ENCODE measurements at places on chromosomes 1 and 21.
A peak's percentile ranks its signal among the peaks of the same experiment; 100 is the strongest.

- DNase-seq: no peak
Observed at GRCh38 chr21:32521736-32522355, 63.5 kb downstream of the TCP10L start.

DNA sequence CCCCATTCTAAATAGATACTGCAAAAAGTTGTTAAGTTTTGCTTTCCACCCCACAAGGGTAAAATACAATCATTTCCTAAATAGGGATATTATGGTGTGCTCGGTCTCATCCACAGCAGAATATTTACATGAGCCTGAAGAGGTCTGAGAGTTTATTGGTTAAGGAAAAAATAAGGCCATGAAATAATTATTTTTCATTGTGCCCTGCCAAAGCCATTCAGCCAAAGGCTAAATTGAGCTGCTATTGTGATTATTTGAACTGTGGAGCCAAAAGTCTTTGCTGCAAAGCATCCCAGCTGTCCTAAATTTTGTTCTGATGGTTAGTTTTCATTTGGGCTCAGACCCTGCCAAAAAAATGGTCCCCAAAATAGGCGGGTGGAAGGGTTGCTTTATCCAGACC is 298.7 kb upstream of the ESRRG start:
- DNase-seq: no peak

DNA sequence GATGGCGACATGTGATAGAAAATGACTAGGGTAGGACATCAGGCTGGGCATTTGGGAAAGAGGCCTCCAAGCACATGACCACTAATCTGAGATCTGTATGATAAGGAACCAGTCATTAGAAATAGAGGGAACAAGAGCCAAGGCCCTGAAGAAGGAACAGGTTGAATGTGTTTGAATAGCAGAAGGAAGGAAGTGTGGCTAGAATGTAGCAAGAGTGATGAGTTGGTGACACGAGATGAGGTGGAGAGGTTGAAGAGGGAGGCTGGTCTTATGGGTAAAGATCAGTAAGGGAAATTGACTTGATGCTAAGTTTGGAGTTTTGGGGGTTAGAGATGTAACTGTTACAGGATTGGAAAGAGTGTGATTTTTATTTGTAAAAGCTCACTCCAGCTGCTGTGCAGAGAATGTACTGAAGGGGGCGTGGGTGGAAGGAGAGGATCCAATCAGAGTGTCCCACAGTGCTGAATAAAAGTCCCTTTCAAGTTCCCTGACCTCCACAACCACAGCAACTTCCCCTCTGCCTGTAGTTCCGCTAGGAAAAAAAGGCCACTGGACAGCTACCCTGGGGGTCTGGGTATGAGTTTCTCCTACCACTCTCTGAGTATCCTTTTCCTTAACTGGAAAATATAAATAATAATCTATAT is 295.0 kb downstream of the OMA1 start:
- peak; percentile 4 for DNase-seq

DNA sequence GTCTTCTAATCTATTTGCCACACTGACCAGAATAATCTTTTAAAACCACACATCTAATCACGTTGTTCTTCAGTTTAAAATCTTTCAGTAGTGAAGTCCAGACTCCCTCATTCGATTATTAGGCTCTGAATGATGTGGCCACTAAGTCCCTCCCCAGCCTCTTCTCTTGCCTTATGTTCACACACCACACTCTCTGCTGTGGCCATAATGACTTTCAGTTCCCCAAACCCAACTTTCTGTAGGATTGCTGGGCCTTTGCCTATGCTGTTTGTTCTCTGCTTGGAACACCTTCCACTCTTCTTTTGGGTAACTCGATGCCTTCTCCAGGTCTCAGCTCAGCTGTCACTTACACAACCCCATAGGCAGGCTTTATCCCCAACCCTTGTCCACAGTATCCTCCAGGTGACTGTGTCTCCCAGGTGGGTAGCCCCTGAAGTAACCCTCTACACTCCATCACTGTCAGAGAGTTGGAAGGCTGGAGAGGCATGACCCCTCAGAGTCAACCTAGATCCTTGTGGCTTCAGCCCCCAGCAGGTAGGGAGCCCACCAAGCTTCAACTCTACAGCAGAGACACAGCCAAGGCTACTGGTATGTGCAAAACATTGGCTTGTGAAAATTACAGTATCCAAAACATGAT is 8.4 kb upstream of the SLC37A1 start:
- no peak for DNase-seq

DNA sequence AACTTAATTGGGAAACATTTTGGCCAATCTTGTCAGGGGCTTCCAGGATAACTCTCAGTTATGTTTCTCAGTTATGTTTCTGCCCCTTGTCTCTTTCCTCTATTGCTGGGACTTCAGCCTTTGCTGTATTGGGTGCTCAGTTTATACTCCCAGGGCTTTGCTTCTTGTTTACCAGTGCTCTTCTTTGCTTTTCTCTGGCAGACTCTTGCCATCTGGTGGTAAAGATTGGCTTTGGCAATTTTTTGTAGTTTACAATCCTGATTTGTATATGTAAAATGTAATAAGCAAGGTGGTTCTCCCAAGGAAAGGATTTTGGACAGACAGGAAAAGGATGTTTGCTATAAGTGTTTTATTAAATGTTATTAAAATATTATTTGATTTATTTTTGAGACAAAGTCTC is 37.9 kb downstream of the FABP3 start:
- peak; percentile 31 for DNase-seq

- no peak for DNase-seq
Observed at GRCh38 chr1:31779687-31780086, 15.5 kb upstream of the ADGRB2 start.

DNA sequence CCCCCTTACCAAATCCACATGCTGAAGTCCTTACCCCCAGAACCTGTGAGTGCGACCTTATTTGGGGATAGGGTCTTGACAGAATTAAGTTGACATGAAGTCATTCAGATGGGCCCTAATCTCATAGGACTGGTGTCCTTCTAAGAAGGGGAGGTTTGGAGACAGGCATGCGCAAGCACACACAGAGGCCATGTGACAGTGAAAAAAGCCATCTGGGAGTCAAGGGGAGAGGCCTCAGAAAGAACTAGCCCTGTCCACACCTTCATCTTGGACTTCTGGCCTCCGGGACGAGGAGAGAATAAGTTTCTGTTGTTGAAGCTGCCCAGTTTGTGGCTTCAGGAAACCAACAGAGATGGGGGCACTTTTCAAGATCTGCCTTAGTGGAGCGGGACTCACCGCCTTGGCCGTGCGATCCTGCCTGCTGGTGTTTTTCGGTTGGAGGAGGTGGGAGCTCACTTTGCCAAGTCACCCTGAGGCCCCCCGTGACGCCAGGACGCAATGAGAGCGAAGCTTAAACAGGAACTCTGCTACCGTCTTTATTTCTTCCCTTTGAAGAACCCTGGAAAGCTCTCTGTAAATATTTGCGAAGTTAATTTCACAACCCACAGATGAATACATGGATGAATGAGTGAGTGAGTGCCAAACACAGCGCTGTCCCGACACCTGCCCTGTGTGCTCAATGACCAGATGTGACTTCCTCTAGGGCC is 42.5 kb upstream of the C1orf174 start:
- no peak for DNase-seq

DNA sequence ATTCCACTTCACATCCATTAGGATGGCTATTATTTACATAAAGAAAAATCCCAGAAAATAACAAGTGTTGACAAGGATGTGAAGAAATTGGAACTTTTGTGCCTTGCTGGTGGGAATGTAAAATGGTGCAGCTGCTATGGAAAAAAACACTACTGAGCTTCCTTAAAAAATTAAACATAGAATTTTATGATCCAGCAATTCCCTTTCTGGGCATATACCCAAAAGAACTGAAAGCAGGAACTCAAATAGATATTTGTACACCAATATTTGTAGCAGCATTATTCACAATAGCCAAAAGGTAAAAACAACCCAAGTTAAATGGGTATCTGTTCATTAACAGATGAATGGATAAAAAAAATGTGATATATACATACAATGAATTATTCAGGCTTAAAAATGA is 45.6 kb downstream of the WNT2B start:
- no peak for DNase-seq

DNA sequence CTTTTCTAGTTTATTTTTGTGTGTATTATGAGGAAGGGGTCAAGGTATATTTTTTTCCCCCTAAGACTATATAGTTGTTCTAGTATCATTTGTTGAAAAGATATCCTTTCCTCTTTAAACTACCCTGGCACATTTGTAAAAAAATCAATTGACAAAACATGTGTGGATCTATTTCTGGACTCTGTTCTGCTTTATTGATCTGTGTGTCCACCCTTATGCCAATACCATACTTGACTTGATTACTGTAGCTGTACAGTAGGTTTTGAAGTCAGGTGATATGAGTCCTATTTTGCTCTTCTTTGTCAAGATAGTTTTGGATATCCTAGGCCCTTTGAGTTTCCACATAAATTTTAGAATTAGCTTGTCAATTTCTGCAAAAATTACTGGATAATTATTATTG is 21.2 kb upstream of the SOX13 start:
- DNase-seq: no peak

- no peak for DNase-seq
Observed at GRCh38 chr1:59696421-59697115, 118.2 kb upstream of the HOOK1 start.

GRCh38 chr1:228664399-228664914 is 70.8 kb upstream of the RHOU start:
- DNase-seq: peak; percentile 75

- DNase-seq: no peak
Observed at GRCh38 chr1:147162093-147162492, 10.2 kb downstream of the PRKAB2 start.

DNA sequence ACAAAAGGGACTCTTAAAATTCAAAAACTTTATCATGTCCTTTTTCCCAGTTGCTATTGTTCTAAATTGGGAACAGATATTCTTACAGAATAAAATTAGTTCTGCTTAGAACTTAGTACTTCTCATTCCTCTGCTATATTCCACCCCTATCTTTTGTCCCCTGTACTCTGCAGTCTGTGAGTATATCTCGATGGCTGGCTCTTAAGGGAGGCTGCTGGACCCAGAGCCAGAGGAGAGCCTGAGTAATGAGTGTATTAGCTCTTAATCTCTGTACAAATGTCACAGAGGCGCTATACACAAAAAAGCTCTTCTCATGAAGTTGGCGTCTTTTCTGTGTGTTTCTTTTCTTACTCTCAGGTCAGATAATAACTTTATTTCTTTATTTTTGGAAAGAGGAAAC is 423.4 kb downstream of the ZP4 start:
- DNase-seq: no peak

DNA sequence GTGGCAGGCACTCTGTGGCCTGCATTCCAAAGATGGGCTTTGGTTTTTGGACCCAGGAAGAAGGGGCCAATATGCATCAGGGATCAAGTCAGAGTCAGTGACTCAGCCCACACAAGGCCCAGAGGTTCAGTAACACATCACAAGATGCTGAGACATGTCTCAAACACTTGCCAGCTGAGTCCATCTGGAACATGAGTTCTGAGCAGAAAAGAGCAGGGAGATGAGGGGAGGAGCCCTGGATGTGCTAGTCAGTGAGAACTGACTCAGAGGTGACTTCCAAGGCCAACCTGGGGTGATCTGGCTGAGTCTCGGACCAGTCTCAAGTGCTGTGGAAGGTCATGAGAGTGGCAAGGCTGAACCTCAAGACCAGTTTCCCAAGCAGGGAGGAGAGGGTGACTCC is 150.1 kb downstream of the CDC7 start:
- peak; percentile 61 for DNase-seq

DNA sequence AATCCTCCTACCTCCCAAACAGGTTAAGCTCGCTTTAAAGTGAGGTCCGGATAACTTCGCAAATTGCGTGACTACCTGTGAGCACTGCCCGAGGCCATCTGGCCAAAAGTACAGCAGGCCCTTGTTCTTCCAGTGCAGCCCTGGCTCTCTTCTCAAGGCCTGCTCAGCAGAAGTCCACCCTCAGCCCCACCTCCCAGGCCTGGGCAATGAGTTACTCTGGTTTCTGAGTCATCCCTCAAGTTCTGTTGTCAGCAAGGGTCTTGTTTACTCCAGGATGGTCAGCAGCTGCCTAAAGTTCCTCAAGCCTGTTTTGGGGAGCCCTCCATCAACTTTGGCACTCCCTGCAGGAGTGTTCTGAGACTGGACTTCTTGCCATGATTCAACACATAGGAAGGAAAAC is 101.7 kb downstream of the BCAR3 start:
- DNase-seq: peak; percentile 86

DNA sequence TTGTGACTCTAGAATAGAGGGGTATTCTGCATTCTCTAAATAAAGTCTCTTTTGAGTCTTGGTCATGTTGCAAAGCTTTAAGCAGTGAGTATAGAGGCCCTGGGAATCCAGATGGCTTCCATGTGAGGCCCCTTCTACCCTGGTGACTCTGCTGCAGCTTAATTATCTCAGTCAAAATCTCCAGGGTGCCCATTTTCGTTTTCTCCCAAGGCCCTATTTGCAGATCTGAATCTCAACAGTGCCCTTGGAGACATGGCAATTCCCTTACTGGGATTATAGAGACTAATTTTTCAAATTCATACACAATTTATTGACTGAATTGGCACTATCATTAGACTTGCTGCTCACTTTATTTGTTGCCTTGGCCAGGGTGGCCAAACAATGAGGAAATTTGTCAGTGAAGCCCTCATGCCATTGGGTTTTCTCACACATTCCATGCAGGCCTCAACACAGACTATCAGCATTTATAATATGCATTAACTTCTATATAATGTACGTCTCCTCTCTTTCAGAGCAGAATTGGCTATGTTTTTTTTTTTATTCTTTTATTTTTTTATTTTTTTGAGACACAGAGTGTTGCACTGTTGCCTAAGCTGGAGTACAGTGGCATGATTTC is 35.1 kb downstream of the PROX1 start:
- no peak for DNase-seq

GRCh38 chr1:104804147-104804546 is 1054.4 kb downstream of the AMY1C start:
- DNase-seq: no peak

GRCh38 chr21:10272216-10272615 is 249.2 kb upstream of the TPTE start:
- peak; percentile 0 for DNase-seq

DNA sequence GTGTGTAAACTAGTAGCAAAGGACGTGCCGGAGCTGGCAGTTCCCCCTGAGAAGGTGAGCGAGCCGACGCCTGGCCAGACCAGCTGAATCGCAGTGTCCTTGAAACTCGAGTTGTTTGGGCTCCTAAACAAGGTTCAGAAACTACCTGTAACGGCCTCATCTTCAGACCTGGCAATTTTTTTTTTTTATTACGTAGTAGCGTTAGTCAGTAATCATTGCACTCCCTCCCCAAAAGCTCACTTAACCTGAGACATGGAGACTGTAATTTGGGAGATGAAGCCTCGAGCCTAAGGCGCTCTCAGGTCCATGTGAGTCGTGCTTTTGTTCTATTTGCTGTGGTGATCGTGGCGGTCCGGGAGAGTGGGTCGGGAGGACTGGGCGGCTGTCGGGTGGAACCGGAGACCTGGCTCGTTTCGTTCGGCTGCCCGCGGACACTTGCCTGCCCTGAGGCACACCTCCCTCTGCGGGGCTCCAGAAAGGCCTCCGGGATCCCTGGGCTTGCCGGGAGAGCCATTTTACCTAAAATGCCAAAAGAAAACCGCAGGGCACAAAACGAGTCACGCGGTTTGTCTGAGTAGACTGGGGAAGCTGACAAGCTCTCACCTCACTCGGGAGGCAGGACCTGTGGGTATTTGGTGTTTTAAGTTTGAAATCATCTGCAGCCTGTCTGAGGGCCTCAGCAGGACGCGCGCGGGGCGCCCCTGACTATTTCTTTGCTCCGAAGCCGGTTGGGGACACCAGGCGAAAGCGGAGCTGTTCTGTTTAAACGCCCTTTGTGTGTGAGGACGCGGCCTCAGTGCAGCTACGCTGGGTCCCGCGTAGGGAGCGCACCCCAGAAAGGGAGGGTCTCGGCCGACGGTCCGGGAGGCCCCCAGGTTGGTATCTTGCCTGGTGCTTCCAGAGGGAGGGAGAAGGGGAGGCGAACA is 722 bp downstream of the LHX8 start:
- peak; percentile 34 for DNase-seq

- no peak for DNase-seq
Observed at GRCh38 chr1:8086055-8086454, 59.9 kb upstream of the ERRFI1 start.
